Islet precursor cell (in vitro differentiated cells): ENCODE measurements at places on chromosomes 1 and 21.

DNA sequence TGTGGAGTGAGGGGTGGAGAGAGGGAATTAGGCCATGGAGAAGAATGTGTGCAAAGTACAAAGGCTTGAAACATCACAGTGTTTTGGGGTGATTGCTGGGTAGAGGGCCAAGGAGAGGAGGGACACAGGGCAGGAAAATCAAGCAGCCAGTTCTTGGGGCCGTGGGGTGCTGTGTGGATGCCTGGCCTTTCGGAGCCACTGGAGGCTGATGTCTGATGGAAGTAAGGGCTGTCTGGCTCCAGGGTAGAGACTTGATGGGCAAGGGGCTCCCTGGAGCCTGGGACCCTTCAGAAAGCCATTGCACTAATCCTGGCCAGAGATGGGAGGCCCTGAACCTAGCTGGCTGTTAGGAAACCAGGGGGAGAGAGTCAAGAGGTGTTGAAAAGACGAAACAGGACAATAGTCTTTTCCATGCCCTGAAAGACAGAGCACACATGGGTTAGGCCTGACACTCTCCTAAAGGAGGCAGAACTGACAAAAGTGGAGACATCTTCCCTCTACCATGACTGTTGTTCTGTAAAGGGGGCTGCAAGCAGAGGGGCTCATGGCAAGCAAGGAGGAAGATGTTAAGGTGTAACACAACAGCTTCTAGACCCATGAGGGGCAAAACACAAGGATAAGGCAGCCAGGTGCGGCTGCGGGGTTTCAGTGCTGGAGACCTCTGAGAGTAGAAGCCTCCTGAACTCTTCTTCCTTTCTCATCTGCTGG lies 21.0 kb downstream of the ATF3 start:
- DNase-seq, result peak; percentile 32

DNA sequence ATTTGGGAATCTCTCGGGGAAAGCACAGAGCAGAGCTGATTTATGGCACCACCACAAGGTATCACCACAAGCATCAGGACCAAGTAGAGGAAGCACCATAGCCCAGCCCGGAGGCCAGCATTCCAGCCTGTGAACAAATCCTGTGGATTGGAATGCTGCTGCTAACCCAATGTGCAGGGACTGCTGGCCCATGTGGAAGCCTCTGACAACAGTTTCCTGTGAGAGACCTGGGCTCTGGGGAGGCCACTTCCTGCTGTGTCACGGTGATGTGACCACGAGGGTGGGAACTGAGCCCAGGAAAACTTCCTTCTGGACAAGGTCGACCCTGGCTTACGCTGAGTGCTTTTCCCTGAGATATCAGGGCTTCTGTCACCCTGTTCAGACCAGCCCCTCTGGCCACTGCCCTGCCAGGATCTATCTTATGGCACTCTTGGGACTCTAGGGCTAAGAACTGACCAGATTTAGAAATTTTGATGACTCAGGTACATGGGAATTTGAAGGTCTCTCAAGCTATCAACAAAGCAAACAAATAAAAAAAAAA lies 88.3 kb upstream of the NGF start:
- peak; percentile 91 for DNase-seq

GRCh38 chr1:30103708-30104411 lies 619.5 kb downstream of the MATN1 start:
- DNase-seq, result no peak

GRCh38 chr1:226984521-226985238 lies 44.6 kb downstream of the COQ8A start:
- DNase-seq, result no peak

- no peak for DNase-seq
These were observed 106.9 kb downstream of the ASH1L start for GRCh38 chr1:155455588-155456195.

- DNase-seq, result no peak
These were observed 203.2 kb upstream of the LYPLAL1 start for GRCh38 chr1:218970397-218970990.

GRCh38 chr1:61348025-61348665 lies 265.8 kb downstream of the NFIA start:
- DNase-seq, result no peak

DNA sequence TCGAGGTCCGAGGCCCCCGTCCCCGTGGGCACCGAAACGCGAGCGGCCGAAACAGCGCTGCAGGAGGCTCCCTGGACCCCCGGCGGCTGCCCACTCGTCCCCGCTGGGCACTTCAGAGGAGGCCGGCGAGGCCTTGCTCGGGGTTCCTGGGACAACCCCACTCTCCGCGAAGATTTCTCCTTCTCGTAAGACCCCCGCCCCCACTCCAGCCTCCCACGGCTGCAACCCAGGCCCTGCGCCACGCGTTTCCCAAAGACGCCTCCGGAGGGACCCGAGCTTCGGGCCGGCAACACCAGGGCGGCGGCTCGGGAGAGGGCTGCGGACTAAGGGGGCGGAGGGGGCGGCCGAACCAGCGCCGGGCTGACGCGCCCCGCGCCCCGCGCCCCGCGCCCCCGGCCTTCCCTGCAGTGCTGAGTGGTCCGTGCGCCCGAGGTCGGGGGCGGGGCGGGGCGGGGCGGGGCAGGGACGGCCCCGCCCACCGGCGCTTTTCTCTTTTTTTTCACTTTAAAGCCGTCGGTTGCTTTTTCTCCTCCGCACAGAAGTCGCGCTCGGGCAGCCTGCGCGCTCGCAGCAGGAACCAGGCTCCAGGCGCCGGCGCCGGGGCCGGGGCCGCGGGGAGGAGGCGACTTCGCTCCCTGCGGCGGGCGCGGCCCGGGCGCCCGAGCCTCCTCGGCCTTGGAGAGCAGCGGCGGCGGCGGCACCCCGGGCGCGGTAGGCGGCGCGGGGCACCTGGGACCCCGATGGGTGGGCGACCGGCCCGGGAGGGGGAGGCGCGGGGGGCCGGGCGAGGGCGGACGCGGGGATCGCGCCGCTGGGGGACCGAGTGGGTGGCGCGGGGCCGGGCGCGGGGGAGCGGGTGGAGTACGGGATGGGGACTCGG lies at the start of gene SPSB1:
TSS of gene SPSB1 (plus strand) at position 534 of the 880 bp plus-strand sequence. CDS start 62,998 bp downstream, outside the sequence.
- peak; percentile 88 for DNase-seq

DNA sequence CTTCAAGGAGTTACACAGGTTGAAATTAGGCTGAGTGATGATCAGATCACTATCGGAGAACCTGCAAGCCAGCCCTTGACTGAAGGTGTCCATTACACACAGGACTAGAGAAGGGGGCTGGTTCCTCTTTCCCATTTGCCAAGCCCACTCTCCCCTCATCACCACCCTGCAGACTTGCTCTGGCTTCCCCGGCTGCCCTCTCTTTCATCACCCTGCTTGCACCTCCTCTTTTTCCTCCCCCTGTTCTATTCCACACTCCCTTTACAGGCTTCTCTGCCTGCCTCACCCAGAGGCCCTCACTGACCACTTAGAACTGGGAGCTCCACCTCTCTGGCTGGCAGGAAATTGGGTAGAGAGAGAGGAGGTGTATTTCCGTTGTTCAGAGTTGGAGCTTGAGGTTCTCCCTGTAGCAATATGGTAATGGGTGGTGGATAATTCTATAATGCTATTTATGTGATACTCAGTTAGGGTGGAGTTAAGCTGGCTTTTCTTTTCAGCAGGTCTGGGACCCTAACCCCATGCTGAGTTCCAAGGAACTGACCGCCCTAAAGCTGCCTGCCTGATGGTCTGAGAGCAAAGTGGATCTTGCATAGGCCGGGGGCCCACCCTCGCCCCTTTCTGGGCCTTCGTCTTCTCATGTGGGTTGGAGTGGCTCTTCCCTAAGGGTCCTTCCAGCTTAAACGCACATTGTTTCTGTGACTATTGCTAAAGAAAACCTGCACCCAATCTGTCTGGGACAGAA lies 111.8 kb upstream of the ADAR start:
- no peak for DNase-seq

- no peak for DNase-seq
These were observed 180.9 kb downstream of the PTGER3 start for GRCh38 chr1:70866542-70867264.

DNA sequence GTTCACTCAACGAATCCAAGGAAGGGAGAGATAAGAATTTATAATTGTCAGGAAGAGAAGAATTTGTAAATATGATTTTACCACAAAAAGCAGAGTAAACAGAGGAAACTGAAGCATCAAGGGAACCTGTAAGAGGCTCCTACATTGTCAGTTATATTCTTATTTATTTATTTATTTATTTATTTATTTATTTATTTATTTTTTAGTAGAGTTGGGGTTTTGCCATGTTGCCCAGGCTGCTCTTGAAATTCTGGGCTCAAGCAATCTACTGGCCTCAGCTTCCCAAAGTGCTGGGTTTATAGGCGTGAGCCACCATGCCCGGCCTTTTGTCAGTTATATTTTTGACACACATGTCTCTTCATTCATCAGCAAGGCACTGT lies 47.1 kb downstream of the FCRL3 start:
- DNase-seq, result no peak

GRCh38 chr1:87583459-87583858 lies 254.8 kb downstream of the LMO4 start:
- DNase-seq, result no peak

DNA sequence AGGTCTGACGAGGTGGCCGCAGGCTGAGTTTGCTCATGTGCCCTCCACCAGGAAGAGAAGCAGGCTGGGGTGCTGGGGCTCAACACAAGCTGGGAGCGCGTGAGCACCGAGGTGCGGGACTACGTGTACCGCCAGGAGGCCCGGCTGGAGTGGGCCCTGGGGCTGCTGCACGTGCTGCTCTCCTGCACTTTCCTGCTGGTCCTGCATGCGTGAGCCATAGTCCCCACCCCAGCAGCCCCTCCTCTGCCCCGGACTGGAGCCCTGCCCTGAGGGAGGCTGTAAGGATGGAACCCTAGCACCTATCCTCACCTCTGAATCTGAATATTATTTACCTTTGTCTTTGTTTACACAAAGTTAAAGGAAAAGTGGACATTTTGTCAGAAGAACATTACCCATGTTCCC lies 7.8 kb upstream of the ADAM15 start:
- DNase-seq, result no peak

- no peak for DNase-seq
These were observed 69.0 kb downstream of the FAAP20 start for GRCh38 chr1:2125350-2126211.

DNA sequence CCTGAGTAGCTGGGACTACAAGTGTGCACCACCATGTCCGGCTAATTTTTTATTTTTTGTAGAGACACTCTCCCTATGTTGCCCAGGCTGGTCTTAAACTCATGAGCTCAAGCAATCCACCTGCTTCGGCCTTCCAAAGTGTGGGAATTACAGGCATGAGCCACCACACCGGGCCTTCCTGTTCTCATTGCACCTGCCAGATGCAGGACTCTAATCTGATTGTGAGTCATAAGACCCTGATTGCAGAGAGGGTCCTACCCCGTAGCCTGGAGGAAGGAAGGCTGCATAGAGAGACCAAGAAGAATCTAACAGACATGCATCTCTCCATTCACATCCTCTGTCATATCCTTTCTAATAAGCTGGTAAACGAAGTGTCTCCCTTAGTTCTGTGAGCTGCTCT lies 19.5 kb upstream of the CGN start:
- peak; percentile 83 for DNase-seq

DNA sequence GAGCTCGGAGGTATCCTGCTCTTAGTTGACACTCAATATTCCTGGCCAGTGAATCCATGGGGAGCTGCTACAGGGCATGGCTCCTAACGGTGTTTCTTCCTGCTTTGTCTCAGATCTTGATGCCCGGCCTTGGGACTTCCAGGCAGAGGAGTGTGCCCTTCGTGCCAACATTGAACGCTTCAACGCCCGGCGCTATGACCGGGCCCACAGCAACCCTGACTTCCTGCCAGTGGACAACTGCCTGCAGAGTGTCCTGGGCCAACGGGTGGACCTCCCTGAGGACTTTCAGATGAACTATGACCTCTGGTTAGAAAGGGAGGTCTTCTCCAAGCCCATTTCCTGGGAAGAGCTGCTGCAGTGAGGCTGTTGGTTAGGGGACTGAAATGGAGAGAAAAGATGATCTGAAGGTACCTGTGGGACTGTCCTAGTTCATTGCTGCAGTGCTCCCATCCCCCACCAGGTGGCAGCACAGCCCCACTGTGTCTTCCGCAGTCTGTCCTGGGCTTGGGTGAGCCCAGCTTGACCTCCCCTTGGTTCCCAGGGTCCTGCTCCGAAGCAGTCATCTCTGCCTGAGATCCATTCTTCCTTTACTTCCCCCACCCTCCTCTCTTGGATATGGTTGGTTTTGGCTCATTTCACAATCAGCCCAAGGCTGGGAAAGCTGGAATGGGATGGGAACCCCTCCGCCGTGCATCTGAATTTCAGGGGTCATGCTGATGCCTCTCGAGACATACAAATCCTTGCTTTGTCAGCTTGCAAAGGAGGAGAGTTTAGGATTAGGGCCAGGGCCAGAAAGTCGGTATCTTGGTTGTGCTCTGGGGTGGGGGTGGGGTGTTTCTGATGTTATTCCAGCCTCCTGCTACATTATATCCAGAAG lies 16.7 kb downstream of the ALX3 start:
- peak; percentile 87 for DNase-seq

DNA sequence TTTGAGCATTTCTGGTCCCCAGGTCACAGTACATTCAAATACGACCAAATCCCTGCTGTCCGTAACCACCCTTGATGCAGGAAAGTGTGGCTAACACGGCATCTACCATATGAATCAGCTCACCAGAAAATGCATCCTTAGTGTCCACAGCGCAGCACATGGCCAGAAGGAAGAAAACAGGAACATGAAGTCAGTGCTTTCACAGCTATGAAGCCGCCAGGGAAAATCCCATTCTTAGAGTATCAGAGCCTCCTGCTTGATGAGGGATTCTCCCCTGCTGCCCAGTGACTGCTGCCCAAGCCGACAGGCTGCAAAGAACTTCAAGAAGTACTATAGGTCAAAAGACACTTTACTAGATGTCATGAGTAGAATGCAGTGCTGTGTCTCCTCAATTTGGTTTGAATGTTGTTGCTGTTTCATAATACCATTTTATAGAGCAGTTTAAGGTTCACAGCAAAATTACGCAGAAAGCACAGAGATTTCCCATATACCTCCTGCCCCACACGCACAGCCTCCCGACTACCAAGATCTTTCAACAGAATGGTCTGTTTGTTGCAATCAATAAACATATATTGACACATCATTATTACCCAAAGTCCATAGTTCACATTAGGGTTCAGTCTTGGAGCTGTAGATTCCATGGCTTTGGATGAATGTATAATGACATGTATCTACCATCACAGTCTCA lies 14.5 kb downstream of the TIAM1 start:
- no peak for DNase-seq

GRCh38 chr1:33081554-33082305 lies 777 bp downstream of the AZIN2 start:
- peak; percentile 60 for DNase-seq

DNA sequence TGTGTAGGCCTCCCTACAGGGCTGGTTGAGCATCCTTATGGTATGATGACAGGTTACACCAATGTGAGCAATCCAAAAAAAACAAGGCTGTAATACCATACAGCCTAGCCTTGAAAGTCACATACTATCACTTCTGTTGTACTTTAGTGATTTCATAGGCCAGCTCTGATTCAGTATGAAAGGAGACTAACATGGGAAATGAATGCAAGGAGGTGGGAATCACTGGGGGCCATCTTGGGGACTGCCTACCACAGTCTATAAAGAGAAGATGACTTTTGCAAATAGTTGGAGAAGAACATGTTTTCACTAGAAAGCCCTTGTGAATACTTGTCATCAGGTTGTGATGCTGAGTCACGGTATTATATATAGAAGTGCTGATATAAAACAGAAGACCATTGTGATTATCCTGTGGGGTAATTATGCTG lies 270.7 kb downstream of the S1PR1 start:
- no peak for DNase-seq

GRCh38 chr21:43343992-43344886 lies 82.7 kb downstream of the SIK1 start:
- no peak for DNase-seq
